Activated CD4-positive, alpha-beta T cell treated with anti-CD3 and anti-CD28 coated beads, Interleukin-2, amount 50 U/mL, for 1 hour (primary cell): ENCODE measurements at places on chromosomes 3 and 15.
A peak's percentile ranks its signal among the peaks of the same experiment; 100 is the strongest.

GRCh38 chr15:94446441-94446840, 215.1 kb downstream of the MCTP2 start:
- DNase-seq, result no peak

- no peak for DNase-seq
Observed at GRCh38 chr15:92733090-92733933, 77.7 kb upstream of the FAM174B start.

GRCh38 chr15:27656296-27656987, 442.7 kb downstream of the OCA2 start:
- DNase-seq, result no peak

DNA sequence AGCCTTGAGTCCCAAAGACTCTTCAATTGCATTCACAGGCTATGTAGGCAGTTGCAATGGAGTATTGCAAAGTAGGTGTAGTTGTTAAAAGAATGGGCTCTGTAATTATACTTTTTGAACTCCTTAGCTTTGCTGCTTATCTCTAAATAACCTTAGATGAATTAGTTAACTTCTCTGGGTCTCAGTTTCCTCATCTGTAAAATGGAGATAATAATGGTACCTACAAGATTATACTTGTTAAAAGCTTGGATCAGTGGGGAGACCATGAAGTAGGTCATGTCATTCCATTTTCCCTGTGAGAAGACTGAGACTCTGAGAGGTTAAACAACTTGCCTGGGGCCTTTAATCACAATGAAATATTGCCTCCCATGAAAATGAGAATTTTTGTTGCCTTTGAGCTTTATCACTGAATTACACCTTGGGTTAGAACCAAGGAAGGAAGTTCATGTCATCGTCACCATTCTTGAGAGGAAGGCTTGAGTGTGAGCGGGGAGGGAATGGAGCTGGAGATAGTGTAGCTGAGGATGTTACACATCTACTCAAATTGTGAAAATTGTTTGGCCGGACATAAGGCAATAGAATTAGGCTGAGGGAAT, 38.1 kb downstream of the CTDSPL start:
- no peak for DNase-seq

DNA sequence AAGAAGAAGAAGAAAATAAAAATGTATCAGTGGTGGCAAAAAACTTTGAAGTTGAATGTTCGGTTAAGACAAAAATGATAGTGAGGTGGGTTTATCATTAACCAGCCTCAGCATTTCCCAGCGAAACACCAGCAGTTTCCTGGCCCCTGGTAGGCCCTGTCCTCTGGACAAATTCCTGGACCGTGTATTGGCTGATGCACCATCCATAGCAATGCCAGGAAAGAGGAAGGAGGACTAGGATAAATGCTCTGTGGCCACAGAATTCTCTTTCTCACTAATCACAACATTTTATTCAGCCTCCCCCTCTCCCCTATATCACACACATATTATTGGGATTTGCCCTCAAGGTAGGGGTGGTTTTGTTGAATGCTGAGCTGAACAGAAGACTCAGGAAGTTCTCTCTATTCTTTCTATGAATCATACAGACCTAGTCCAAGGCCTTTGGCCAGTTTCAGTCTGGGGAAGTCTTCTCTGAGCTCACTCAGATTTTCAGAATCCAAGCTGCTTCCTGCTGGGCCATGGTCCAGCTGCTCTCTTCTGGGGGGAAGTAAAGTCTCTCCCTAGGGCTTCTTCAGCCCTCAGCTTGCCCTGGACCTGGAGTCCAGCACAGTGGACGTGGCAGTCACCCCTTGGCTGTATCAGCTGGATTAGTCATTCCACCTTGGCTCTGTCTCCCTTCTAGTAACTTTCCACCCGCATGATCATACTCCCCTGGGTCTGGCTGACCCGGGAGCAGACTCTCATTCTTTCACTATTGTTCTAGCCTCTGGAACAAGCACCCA, 27.6 kb downstream of the SLC28A1 start:
- no peak for DNase-seq

DNA sequence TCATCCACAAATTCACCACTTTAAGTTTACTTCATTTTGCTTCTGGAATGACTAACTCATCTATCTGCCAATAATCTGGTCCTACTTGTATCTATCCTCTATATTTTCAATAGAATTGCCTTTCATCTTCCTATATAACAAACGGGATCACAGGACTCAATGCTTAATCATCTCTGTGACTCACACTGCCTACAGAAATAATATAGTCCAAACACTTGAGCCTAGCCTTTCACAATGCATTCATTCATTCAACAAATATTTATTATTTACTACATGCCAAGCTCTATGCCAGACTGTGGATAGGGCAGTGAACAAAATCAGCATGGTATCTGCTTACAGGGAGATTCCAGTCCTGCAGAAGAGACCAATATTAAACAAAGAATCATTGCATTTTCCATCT, 16.6 kb upstream of the AGTR1 start:
- DNase-seq, result no peak

- peak; percentile 64 for DNase-seq
Observed at GRCh38 chr3:38346587-38347410, at the start of gene XYLB. Gene XYLB, plus strand, starts transcription at chr3:38346785. Its CDS starts 84 bp downstream, at chr3:38346869.

DNA sequence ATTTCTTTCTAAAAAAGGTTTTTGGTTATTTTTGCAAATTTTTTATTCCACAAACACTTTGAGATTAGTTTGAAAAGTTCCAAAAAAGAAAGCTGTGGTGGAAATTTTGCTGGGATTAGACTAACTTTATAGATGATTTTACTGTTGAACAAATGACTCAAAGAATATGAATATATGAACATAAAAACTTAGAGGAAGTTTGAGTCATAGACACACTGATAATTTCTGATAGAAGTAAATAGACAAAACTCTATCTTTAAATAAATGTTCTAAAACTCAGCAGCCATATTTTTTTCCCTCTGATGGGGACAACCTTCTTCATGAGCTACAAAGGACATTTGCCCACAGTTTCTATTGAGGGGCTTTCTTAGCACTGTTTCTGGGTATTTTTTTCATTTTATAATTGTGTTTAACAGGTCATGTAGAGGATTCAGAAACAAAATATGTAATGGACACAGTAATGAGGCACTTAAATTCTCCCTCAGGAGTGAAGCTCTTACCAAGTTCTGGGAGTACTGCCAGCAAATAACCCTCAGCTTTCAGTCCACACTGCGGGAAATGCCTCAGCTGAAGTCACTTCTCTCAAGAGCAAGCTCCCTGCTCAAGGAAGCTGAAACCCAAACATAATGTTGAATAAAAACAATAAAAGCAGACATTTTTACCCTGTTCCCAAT, 157.6 kb downstream of the NFKBIZ start:
- no peak for DNase-seq

DNA sequence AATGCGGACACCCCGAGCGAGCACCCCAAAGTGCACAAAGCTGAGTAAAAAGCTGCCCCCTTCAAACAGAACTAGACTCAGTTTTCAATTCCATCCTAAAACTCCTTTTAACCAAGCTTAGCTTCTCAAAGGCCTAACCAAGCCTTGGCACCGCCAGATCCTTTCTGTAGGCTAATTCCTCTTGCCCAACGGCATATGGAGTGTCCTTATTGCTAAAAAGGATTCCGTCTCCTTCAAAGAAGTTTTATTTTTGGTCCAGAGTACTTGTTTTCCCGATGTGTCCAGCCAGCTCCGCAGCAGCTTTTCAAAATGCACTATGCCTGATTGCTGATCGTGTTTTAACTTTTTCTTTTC, 5.3 kb downstream of the BHLHE40 start:
- DNase-seq, result no peak

GRCh38 chr3:23185861-23186260, 17.3 kb upstream of the UBE2E2 start:
- no peak for DNase-seq

GRCh38 chr3:18076301-18076700, 333.9 kb upstream of the TBC1D5 start:
- DNase-seq, result no peak

- DNase-seq, result no peak
Observed at GRCh38 chr15:47974724-47975123, 146.1 kb upstream of the SLC24A5 start.

DNA sequence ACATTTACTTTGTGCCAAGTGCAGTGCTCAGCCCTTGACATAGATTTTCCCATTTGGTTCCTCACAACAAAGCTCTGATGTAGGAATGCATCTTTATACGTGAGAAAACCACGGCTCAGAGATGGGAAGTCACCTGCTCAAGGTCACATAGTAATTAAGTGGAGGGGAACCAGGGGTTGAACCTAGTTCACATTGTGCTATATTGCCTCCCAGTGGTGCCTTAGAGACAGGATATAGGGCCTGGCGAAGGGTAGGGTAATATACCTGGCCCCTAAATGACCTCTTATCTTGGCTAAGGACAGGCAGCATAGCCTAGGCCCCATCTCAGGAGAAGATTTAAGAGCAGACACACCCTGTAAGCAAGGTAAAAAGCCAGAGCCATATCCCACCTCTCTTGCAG, 71.5 kb downstream of the FOXP1 start:
- peak; percentile 31 for DNase-seq

DNA sequence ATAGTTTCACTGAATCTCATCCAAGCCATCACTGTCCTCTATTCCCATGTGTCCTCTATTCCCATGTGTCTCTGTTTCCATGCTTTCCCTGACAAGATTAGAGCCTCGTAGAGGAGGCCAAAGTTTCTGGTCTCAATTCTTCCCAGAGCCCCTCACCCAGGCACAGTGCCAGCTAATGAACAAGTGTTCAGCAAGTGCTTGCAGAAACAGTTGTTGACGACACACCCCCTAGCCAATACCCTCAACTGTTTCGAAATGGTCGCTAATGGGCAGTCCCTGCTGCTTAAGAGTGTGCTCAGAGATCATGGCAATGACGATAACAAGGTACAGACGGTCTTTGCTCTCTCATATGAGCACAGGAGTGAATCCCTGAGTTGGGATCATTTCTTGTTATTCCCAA, 73.4 kb downstream of the FAM174B start:
- no peak for DNase-seq

DNA sequence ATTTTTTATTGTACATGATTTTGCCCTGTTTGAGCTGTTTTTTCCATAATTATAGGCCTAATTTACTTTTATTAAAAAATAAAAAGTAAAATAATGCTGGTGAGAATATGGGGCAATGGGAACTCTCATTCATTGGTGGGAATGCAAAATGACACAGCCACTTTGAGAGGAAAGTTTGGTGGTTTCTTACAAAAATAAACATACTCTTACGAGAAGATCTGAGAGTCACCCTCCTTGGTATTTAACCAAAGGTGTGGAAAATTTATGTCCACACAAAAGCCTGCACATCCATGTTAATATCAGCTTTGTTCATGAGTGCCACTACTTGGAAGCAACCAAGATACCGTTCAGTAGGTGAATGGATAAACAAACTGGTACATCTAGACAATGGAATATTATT, 9.8 kb downstream of the MUC13 start:
- no peak for DNase-seq

DNA sequence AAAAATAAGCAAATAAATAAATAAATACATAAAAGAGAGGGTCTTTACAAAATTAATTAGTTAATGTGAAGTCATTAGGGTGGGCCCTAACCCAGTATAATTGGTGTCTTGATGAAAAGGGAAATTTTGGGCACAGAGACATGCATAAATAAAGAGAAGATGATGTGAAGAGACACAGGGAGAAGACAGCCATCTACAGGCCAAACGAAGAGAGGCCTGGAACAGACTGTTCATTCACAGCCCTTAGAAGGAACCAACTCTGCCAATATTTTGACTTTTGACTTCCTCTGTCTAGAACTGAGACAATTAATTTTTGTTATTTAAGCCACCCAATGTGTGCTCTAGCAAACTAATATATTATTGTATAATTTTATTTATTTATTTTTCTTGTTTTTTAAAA, 29.6 kb upstream of the SELENOK start:
- DNase-seq, result no peak

DNA sequence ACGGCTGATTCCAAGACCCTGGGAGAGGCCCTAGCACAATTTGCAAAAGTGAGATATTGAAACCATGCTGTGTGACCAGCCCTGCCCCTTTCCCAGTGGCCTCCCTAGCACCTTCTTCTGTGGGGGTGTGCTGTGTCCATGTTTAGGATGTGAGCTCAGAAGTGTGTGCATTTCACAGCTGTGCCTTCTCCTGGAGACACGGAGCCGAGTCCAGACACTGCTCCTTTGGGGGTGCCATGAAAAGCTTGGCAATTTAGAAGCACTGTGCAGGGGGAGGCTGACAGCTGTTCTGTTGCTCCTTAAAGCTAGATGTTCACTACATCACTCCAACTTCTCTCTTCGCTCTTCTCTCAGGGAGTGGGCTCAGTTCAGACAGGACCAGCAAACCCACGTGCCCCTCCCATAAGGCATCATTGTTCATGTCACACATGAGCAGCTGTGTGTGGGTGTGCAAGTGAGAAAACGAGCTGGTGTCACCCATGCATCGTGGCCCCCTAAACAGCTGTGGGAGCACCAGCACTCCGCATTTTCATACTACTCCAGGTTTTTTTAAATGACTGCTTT, 492.6 kb downstream of the GABRG3 start:
- DNase-seq, result no peak

DNA sequence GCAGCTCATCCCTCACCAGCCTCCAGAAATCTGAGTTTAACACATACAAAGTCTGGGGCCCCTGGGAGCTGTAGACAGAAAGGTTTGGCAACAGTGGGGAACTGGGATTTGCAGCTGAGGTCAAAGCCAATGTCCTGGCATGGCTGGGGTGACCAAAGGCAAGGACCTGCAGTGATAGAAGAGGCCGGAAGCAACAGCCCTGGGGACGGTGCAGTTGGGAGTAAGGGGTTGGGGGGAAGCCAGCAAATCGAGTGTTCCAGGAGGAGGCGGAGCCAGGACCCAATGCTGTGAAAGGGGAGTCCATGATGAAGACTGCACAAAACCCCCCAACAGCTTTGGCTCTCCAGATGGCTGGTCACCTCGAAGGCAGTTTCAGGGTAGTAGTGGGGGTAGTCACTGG, 74.1 kb upstream of the SPATA12 start:
- DNase-seq, result no peak

- DNase-seq, result no peak
Observed at GRCh38 chr3:123337948-123338619, 110.8 kb downstream of the ADCY5 start.

GRCh38 chr3:187212705-187213104, 15.4 kb downstream of the RTP1 start:
- DNase-seq, result no peak

DNA sequence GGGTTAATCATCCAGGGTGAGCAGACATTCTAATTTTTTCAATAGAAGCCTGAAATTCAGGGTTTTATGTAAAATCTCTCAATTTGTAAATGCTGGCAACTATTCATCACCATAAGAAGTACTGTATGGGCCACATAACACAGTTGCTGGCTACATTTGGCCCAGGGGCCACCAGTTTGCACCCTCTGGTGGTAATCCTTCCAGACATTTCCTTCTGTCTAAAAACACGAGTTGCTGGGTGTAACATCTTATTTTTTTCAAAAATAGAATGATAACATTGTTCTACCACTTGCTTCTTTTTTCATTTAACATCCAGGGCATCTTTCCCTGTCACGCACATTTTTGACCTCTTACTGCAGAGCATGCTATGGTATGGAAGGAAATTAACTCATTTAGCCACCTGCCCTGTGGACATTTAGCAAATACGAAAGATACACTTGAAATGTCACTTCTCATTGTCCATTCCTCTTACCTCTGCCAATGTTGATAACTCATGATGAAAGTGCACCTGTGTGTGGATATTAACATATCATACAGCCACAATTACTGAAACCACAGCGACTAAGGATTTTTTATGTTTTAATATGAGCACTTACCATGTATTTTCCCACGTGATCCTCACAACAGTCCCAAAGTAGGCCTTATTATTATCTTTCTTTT, 117.5 kb upstream of the ARHGEF3 start:
- no peak for DNase-seq
